ENCODE measurements at places on chromosomes 12 and 14. TPM values are rescaled to one million over a fixed set of nuclear protein-coding genes. Genes with fewer than 3 reads are reported as not detected.

GRCh38 chr14:57388067-57388466, 2.3 kb upstream of the NAA30 start:
- no peak for DNase-seq
- no peak overlapping the region for H3K27ac ChIP-seq
- H3K4me1 ChIP-seq: peaks cover 21% of the 10 kb centered on the region

DNA sequence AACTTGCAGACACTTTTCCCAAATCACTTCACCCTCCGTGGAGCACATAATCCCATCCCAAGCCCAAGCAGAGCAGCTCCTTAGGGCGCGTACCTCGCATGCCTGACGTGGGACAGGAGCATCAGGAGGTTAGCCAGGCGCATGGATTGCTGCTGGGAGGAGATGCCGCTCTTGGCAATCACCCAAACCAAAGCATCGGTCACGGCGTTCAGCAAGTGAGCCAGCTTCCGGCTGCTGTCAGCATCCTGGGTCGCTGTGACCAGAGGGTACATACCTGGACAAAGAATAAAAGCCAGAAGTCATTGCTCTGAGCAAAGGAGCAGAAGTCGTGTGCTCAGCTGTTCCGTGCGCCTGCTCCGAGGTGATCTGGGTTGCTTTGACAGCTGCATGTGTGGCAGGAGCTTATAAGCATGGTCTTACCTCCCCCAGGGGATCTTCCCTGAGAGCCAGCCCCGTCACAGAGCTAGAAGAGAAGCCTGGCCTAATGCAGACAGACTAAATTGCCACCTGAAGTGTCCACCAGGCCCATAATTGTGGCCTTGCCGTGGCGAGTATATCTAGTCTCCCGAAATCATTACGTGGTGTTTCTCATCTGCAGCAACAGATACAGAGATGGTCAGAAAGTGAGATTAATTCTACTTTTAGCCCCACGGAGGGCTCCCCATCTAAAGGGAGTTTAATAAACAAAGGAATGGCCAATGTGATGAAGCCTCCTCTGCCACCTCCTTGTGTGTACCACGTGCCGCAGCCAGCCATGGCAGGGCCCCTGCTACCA, 59.1 kb downstream of the ESR2 start:
- no peaks in the 10 kb centered on the region for H3K27me3 ChIP-seq
- no peak for DNase-seq
- no peaks in the 10 kb centered on the region for H3K36me3 ChIP-seq
- no peaks in the 10 kb centered on the region for H3K4me1 ChIP-seq
- H3K4me3 ChIP-seq: no peak overlapping the region

Gene SLC10A1
- not detected for total RNA-seq

Gene ACVRL1
- 2.0 TPM for total RNA-seq

DNA sequence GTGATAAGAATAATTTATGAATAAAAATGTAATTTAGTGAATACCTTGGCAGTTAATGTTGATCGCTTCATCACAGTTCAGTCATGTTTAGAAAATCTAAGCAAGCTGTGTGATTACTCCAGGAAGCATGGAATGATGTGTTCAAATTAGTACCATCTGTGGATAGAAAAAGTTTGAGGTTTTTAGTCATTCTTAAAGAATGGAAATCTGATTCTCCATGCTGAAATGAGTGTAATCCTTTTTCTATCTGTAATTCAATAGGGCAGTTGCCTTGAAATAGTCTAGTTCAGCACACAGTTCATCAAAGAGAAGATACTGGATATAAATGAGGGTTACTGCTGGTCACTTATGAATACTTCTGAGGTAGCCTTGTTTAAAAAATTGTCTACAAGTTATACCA, 127.2 kb upstream of the MYF6 start:
- H3K27ac ChIP-seq: no peak overlapping the region
- no peaks in the 10 kb centered on the region for H3K27me3 ChIP-seq
- H3K36me3 ChIP-seq: no peaks in the 10 kb centered on the region
- H3K4me3 ChIP-seq: no peak overlapping the region
- H3K4me1 ChIP-seq: peaks cover 8% of the 10 kb centered on the region
- DNase-seq: no peak

- H3K4me3 ChIP-seq: no peak overlapping the region
- H3K27me3 ChIP-seq: no peaks in the 10 kb centered on the region
- H3K36me3 ChIP-seq: no peaks in the 10 kb centered on the region
Observed at GRCh38 chr12:133256321-133256720, 20.6 kb upstream of the ANHX start.

DNA sequence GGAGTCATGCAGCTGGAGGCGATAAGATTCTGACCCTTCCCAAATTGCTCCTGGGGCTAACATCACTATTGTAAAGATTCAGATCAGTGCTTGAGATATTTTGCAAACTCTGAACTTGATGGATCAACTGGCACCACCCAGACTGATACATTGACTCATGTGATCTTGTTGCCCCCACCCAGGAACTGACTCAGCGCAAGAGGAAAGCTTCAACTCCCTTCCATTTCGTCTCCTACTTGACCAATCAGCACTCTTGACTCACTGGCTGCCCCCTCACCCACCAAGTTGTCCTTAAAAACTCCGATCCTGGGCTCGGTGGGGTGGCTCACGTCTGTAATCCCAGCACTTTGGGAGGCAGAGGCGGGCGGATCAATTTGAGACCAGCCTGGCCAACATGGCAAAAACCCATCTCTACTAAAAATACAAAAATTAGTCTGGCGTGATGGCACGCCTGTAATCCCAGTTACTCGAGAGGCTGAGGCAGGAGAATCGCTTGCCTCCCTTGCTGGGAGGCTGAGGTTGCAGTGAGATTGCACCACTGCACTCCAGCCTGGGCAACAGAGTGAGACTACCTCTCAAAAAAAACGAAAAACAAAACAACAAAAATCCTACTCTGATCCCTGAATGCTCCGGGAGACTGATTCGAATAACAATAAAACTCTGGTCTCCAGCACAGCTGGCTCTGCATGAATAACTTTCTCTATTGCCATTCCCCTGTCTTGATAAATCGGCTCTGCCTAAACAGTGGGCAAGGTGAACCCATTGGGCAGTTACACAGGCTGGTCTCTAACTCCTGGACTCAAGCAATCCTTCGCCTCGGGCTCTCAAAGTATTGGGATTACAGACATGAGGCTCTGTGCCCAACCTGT, 9.8 kb upstream of the ARF6 start:
- no peak for DNase-seq
- no peak overlapping the region for H3K27ac ChIP-seq
- H3K4me1 ChIP-seq: peaks cover 4% of the 10 kb centered on the region
- no peaks in the 10 kb centered on the region for H3K27me3 ChIP-seq

DNA sequence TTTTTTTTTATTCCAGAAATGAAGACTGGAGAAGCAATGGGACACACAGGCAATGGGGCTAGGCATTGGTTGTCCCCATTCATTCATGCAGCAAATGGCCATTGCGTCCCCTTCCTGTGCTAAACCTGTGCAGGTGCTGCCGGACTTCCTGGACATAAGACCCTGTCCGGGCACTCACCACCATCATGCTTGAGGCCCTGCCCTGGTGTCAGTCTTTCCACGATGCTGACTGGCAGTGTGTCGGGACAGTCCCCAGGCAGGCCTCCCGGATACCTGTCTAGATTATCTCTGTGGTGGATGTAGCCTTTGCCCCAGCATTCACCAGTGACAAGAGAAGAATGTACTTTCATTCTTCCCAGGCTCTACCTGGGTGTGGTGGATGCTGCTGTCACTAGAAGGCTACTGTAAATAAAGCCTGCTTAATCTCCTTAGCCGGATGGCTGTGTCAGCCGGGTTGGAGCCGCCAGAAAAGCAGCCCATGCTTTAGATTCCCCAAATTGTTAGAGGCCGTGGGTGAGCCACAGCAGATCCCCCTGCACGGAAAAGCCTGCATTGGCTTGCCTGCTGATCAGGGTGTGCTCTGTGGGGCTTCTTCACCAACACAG, 94.5 kb upstream of the PARP11 start:
- peak; percentile 68 for DNase-seq
- H3K36me3 ChIP-seq: no peaks in the 10 kb centered on the region
- H3K4me1 ChIP-seq: peaks cover 11% of the 10 kb centered on the region
- H3K4me3 ChIP-seq: no peak overlapping the region

DNA sequence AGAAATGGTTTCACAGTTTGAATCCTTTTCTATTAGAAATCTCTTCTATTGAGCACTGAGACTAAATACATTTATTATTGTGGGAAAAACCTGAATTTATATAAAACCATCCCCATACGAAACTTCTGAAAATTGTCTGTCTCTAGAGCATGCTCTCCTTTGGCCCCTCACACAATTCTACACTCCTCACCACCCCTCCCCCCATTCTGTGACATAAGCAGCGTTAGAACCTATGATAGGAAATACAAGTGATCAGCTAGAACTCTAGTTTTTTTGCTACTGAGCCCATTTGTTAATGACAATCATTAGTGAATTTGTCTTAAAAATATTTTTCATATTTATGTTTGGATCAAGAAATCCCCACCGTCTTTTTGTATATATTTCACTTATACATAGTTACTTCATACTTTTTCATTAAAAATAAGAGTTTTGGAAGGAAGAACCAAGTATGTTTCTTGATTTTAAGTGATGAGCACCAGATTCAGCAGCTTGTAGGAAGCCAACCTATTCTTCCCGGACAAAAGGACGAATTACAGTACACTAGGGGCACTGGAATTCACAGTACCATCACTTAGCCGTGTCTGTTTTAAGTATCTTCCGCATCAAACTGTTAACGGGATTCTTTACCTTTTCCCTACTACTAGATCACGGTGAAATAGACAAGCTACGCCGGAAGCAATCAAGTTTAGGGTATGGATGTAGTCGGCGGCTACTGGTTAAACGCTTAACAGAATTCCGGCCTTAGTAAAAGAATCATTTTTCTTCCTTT, 724 bp downstream of the GTSF1 start:
- H3K27me3 ChIP-seq: no peaks in the 10 kb centered on the region
- H3K4me1 ChIP-seq: peaks cover 22% of the 10 kb centered on the region
- H3K36me3 ChIP-seq: no peaks in the 10 kb centered on the region

DNA sequence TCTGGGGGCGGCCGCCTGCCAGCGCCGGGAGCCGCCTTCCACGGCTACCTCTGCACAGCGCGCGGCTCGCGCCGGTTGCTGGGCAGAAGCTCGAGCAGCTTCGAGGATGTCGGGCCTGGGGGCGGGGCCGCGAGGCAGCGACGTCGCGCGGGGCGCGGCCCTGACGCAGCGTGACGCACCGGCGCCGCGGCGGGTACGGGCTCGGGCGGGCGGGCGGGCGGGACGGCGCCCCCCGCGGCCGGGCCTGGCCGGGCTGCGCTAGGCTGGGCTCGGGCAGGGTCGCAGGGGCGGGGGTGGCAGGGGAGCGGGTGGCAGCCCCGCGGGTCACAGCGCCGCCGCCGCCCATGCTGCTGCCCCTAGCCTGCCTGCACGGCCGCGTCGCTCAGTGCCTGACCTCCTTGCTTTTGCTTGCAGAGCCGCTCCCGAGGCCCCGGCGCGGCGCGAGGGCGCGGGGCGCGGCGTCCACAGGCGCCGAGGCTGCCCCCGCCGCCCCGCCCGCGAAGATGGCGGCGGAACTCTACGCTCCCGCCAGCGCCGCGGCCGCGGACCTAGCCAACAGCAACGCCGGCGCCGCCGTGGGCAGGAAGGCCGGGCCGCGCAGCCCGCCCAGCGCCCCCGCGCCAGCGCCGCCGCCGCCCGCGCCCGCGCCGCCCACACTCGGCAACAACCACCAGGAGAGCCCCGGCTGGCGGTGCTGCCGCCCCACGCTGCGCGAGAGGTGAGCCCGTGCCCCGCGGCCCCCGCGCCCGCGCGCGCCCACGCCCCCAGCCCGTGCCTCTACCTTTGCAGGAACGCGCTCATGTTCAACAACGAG, at the start of gene BTBD6:
Gene BTBD6 (plus strand): TSS at position 166 of the 814 bp plus-strand sequence. CDS start 179 bp downstream, at position 345.
- peak within 1 kb of the TSS; percentile 64 for H3K4me3 ChIP-seq
- no peak within 1 kb of the TSS for H3K27ac ChIP-seq
- peaks cover 10% of the 10 kb centered on the region for H3K4me1 ChIP-seq
- no peaks in the 10 kb centered on the region for H3K36me3 ChIP-seq
- DNase-seq: peak; percentile 94

All from neural progenitor cell (in vitro differentiated cells).